Tibial nerve (tissue), 4 donors: ENCODE measurements at places on chromosomes 2 and 18.

GRCh38 chr18:66616523-66616983 lies 12.7 kb upstream of the CDH19 start:
- H3K4me3 ChIP-seq: no peak overlapping the region
- H3K27ac ChIP-seq: no peak overlapping the region
- H3K27me3 ChIP-seq: no peaks in the 10 kb centered on the region
- H3K36me3 ChIP-seq: no peaks in the 10 kb centered on the region

- no peaks in the 10 kb centered on the region for H3K36me3 ChIP-seq
- no peak for DNase-seq
- H3K4me3 ChIP-seq: no peak overlapping the region
- H3K27ac ChIP-seq: no peak overlapping the region
- H3K4me1 ChIP-seq: no peaks in the 10 kb centered on the region
Observed at GRCh38 chr18:74081966-74082741, 65.5 kb downstream of the FBXO15 start.

DNA sequence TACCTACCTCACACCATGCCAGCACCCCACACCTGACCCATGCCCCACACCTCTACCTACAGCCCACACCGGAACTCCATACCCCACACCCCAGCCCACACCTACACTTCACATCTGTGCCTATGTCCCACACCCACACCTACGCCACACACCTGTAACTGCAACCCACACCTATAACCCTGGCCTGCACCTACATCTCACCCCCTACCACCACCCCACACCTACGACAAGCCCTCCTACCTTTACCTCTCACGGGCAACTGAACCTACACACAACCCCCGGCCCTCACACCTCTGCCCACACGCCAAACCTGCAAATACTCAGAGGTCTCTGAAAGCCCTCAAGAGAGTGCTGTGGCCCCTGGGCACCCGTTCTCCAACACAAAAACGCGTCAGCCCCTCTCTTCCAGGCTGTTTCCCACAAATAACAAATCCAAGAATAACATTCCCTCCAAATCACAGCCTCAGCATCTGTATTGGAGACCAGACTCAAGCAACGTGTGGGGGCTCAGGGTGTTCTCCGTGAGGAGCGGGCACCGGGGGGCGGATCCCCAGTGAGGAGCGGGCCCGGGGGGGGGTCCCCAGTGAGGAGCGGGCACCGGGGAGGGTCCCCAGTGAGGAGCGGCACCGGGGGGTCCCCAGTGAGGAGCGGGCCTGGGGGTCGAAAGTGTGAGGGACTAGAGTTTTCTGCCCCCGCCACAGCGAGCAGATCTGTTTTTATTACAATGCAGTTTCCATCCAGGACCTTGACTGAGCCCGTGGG lies 33.4 kb downstream of the SLC66A2 start:
- no peak overlapping the region for H3K4me3 ChIP-seq
- no peaks in the 10 kb centered on the region for H3K4me1 ChIP-seq
- H3K36me3 ChIP-seq: no peaks in the 10 kb centered on the region

GRCh38 chr2:31028417-31028816 lies 109.8 kb downstream of the GALNT14 start:
- no peak for DNase-seq
- H3K36me3 ChIP-seq: no peaks in the 10 kb centered on the region
- H3K4me1 ChIP-seq: no peaks in the 10 kb centered on the region
- H3K27ac ChIP-seq: no peak overlapping the region
- H3K27me3 ChIP-seq: no peaks in the 10 kb centered on the region

GRCh38 chr2:149657401-149658040 lies 69.9 kb upstream of the MMADHC start:
- H3K27ac ChIP-seq: no peak overlapping the region
- H3K4me1 ChIP-seq: no peaks in the 10 kb centered on the region
- no peaks in the 10 kb centered on the region for H3K36me3 ChIP-seq
- H3K27me3 ChIP-seq: no peaks in the 10 kb centered on the region

DNA sequence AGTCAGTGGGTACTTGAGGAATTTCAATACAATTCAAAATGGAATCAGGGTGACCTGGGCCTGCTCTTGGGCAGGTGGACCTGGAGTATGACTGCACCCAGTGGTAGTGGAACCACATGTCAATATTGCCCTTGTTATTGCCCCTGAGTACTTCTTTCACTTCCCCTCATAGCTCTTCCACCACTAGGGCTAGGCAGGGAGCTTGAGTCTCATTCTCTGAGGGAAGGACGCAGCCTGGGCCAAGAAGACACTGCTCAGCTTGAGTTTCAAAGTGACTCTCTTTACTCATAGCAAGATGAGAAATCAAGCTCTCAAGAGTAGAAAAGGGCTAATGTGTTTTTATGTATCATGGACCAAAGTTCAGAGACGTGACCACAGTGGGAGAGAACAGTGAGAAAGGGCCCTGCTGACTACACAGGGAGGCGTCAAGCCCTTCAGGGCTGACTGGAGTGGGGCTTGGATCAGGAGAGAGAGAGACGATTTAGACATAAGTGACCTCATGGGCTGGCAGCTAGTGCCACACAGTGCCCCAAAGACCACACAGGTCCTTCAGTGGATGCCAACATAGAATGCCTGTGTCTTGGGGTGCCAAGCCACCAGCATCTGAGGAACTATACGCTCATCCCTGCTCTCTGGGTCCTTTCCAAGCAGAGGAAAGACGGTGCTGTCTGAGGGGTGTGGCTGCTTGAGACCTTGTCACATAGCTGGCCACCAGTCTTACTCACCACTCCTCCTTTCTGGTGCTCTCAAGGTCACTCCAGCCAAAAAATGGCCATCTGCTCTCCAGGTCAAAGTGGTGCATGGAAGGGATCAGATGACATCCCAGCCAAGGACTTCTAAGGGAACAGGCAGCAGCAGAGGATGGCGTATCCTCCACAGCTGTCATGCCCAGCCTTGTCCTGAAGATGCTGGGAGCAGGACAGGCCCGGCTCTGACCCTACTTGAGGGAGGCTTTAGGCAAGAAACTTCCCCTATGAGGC lies 13.0 kb downstream of the PTMA start:
- H3K4me3 ChIP-seq: no peak overlapping the region
- H3K27ac ChIP-seq: no peak overlapping the region
- H3K27me3 ChIP-seq: no peaks in the 10 kb centered on the region
- no peaks in the 10 kb centered on the region for H3K4me1 ChIP-seq
- no peak for DNase-seq
- no peaks in the 10 kb centered on the region for H3K36me3 ChIP-seq

GRCh38 chr2:51813247-51813646 lies 781.3 kb upstream of the NRXN1 start:
- no peak for DNase-seq
- H3K4me3 ChIP-seq: no peak overlapping the region
- no peaks in the 10 kb centered on the region for H3K36me3 ChIP-seq
- H3K4me1 ChIP-seq: no peaks in the 10 kb centered on the region
- H3K27me3 ChIP-seq: no peaks in the 10 kb centered on the region

- no peak for DNase-seq
- no peak overlapping the region for H3K27ac ChIP-seq
- H3K4me3 ChIP-seq: no peak overlapping the region
- H3K4me1 ChIP-seq: no peaks in the 10 kb centered on the region
Observed at GRCh38 chr2:74671479-74671878, 17.4 kb downstream of the SEMA4F start.

DNA sequence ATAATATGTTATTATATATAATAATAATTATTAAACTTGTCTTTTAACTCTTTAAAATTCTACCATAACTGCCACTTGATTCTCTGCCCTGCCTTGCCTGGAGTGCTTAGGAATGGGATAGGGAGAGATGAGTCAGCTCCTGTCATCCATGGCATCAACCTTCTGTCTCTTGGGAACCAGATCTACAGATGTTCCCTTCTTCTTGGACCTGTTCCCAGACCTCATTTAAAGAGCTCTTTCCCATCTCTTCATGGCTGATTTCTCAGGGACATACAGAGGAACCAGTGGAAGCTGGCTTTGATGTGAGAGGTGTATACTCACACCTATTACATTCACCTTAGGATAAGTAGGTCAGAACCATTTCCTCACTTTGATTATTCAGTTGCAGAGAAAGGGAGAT lies 155.3 kb upstream of the MYO3B start:
- peaks cover 20% of the 10 kb centered on the region for H3K36me3 ChIP-seq
- no peak for DNase-seq
- no peaks in the 10 kb centered on the region for H3K27me3 ChIP-seq

GRCh38 chr2:217830061-217830460 lies 172.7 kb downstream of the TNS1 start:
- peaks cover 57% of the 10 kb centered on the region for H3K4me1 ChIP-seq
- H3K36me3 ChIP-seq: peaks cover 3% of the 10 kb centered on the region
- no peaks in the 10 kb centered on the region for H3K27me3 ChIP-seq
- no peak overlapping the region for H3K4me3 ChIP-seq
- H3K27ac ChIP-seq: no peak overlapping the region

DNA sequence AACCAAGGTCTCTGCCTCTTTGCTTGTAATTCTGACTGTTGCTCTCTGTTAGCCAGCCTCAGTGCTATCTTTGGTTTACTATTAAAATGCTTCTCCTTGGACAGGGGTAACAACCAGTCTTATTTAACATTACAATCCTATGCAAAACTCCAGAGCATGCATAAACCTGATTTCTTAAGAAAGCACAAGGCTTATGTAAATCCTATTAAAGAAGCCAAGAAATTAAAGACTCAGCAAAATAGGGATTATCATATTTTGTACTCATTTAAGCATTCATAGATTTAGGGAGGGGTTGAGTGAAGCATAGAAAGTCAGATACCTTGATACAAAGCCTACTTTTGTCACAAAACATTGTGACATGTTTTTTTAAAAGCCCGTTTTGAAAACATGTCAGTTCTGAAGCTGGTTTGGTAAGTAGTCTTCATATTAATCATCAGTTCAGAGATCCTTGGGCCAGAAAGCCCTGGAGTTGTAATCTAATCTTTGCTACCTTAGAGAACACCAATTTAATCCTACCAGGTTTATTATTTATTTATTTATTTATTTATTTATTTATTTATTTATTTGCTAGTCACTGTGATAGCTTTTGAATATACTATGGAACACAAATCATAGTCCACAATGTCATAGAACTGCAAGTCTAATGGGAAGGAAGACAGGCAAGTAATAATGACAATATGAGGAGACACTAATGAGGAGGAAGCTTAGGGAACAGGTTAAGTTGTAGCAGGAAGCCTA lies 158.0 kb upstream of the HNMT start:
- no peaks in the 10 kb centered on the region for H3K4me1 ChIP-seq
- DNase-seq: no peak
- no peak overlapping the region for H3K4me3 ChIP-seq
- no peaks in the 10 kb centered on the region for H3K36me3 ChIP-seq
- no peaks in the 10 kb centered on the region for H3K27me3 ChIP-seq
- H3K27ac ChIP-seq: no peak overlapping the region

- DNase-seq: peak; percentile 62
- no peaks in the 10 kb centered on the region for H3K4me1 ChIP-seq
- no peaks in the 10 kb centered on the region for H3K27me3 ChIP-seq
- H3K27ac ChIP-seq: no peak overlapping the region
Observed at GRCh38 chr18:32289483-32290075, 99.7 kb downstream of the MEP1B start.

- no peak overlapping the region for H3K27ac ChIP-seq
- H3K4me3 ChIP-seq: peak overlapping the region; percentile 28
- H3K4me1 ChIP-seq: peaks cover 3% of the 10 kb centered on the region
- peaks cover 5% of the 10 kb centered on the region for H3K27me3 ChIP-seq
- DNase-seq: no peak
- H3K36me3 ChIP-seq: no peaks in the 10 kb centered on the region
Observed at GRCh38 chr2:241035818-241036396, 37.5 kb downstream of the SNED1 start.

DNA sequence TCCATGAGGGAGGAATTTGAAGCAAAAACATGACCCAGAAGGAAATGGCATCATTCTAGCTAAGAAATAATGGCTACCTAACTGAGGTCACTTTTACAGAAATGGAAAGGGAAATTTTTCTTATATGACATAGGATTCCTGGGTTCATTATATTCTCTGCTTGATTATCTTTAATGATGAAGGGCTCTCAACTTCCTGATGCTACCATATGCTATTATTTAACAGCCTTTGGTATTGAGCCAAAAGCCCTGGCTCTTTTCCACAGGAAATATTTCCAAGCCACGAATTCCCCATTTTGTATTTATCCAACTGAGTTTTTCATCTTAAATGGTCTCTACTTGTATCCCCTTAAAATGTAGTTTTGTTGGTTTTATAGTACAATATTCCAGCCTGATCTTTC lies 63.2 kb upstream of the NPAS2 start:
- no peak overlapping the region for H3K4me3 ChIP-seq
- H3K36me3 ChIP-seq: no peaks in the 10 kb centered on the region
- H3K27me3 ChIP-seq: no peaks in the 10 kb centered on the region
- DNase-seq: no peak
- H3K4me1 ChIP-seq: no peaks in the 10 kb centered on the region
- H3K27ac ChIP-seq: no peak overlapping the region

GRCh38 chr2:147076634-147077033 lies 768.2 kb upstream of the ACVR2A start:
- no peak overlapping the region for H3K4me3 ChIP-seq
- no peaks in the 10 kb centered on the region for H3K4me1 ChIP-seq
- DNase-seq: no peak

GRCh38 chr2:240725671-240726070 lies 34.0 kb downstream of the AQP12A start:
- no peak for DNase-seq
- no peak overlapping the region for H3K27ac ChIP-seq
- H3K36me3 ChIP-seq: no peaks in the 10 kb centered on the region
- no peak overlapping the region for H3K4me3 ChIP-seq
- H3K27me3 ChIP-seq: peaks cover 13% of the 10 kb centered on the region
- no peaks in the 10 kb centered on the region for H3K4me1 ChIP-seq

DNA sequence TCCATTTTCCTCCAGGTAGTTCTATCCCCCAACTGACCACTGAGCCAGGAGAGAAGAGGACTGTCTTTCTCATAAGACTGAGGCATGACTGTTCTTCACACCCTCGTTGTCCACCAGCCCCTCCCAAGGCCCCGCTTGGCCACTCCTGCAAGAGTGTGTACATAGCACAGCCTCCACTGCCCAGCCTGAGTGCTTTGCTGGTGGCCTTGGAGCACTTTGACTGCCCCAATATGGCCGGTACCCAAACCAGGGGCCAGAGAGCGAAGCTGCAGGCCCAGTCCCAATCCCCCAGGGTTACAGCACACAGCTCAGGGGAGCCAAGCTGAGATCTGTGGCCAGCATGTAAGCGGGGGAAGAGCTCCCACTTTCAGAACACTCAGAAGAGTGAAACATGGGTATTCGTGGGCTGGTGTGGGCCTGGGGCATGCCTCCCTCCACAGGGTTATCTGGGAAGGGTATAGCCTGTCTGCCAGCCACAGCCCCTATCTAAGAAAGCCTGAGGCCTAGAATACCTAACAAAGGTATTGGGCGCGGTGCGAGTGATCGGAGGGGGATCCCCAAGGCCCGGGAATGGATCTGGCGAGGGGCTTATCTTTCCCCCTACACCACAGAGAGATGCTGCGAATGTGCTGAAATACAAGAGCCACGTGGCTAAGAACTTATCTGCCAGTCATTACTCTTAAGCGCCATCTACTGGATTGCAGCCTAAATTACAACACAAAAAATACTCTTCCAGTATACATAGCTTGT lies 163.8 kb downstream of the WDPCP start:
- H3K36me3 ChIP-seq: no peaks in the 10 kb centered on the region
- H3K4me3 ChIP-seq: no peak overlapping the region
- H3K4me1 ChIP-seq: no peaks in the 10 kb centered on the region
- no peak for DNase-seq
- no peak overlapping the region for H3K27ac ChIP-seq

GRCh38 chr2:11427224-11427623 lies 38.7 kb downstream of the E2F6 start:
- no peak overlapping the region for H3K4me3 ChIP-seq
- H3K4me1 ChIP-seq: no peaks in the 10 kb centered on the region
- H3K27me3 ChIP-seq: no peaks in the 10 kb centered on the region
- H3K27ac ChIP-seq: no peak overlapping the region

GRCh38 chr18:32156855-32157254 lies 33.0 kb upstream of the MEP1B start:
- no peaks in the 10 kb centered on the region for H3K27me3 ChIP-seq
- DNase-seq: no peak
- no peaks in the 10 kb centered on the region for H3K4me1 ChIP-seq
